ENCODE measurements at places on chromosomes 2 and 18.

- no peak for DNase-seq
These were observed 90.6 kb downstream of the APOB start for GRCh38 chr2:20953146-20953824.

- DNase-seq: no peak
These were observed 221.7 kb downstream of the SOX11 start for GRCh38 chr2:5913711-5914395.

DNA sequence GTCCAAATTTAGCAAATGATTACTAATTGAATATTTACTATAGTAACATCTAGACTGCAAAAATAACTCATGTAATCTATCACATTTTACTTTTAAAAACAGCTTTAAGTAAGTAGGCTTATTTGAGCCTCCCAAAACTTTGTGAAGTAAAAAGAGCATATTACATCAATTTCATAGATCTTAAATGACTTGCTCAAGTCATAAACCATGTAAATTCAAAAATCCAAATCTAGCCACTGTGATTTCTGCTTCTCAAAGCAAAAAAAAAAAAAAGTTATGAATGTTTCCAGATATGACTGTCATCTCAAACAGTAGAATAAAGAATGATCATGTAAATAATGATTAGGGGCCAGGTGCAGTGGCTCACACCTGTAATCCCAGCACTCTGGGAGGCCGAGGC is 37.5 kb downstream of the CACNB4 start:
- DNase-seq: no peak

DNA sequence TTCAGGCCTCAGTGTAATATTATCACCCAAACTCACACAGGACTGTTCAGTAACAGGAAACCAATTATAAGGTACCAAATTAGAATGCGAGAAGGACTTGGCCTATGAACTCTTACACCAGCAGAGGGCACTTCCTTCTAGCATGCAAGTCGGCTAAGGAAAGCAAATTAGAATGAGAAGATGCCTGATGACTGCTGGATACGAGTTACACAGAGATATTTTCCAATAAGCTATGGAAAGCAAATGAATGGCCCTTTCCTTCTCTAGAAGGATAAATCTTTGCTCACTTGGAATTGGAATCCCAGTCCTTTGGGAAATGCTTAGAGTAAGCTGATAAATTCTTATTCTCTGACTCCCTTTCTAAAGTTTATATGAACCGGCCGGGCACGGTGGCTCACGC is 109.8 kb downstream of the AP1S3 start:
- peak; percentile 54 for DNase-seq

- no peak for DNase-seq
These were observed 645 bp downstream of the MIB1 start for GRCh38 chr18:21741312-21741561.

DNA sequence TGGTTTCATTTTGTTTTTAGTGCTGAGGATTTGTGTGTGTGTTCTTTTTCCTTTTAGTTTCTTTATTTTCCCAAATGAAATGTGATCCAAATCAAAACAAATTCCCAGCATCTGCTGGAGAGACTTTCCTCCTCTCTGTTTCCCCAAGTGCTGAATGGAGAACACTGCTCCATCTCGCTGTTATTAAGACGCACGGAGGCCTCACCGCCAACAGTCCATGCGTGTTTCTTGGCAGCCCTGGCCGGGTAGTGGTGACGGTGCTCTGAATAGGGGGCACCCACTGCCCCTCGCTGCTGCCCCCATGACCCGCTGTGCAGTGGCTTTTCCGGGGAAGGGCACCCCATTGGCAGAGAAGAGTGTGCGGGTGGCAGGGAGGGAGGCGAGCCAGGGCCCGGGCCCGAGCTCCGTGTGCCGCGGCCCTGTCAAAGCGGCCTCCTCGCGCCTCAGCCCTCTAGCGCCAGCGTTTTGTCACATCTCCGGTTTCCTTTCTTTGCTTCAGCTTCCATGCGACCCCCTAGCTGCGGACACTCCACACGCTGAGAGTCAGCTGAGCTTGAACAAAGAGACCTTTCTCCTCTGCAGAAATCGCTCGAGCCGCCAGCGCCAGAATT is 473.7 kb upstream of the SALL3 start:
- DNase-seq: no peak

- DNase-seq: no peak
These were observed 22.6 kb upstream of the USP34 start for GRCh38 chr2:61493523-61493942.

DNA sequence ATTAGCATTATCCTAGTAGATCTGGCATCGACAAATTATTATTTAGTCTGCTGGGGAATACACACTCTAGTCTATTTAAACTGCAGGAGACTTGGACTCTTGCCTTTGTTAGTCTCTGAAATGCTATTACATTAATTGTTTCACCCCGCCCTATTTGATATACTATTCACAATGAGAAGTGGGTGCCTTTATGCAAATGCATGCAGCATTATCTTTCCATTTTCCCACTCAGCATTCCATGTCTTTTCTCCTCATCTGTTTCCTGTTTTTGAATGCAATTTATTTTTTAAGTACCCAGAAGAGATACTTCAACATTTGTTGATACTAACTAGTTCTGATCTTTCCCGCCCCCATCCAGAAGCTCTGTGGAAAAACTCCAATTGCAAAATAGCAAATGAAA is 395.3 kb upstream of the NXPH2 start:
- no peak for DNase-seq

- DNase-seq: no peak
These were observed 34.7 kb upstream of the COL6A3 start for GRCh38 chr2:237448626-237449025.

DNA sequence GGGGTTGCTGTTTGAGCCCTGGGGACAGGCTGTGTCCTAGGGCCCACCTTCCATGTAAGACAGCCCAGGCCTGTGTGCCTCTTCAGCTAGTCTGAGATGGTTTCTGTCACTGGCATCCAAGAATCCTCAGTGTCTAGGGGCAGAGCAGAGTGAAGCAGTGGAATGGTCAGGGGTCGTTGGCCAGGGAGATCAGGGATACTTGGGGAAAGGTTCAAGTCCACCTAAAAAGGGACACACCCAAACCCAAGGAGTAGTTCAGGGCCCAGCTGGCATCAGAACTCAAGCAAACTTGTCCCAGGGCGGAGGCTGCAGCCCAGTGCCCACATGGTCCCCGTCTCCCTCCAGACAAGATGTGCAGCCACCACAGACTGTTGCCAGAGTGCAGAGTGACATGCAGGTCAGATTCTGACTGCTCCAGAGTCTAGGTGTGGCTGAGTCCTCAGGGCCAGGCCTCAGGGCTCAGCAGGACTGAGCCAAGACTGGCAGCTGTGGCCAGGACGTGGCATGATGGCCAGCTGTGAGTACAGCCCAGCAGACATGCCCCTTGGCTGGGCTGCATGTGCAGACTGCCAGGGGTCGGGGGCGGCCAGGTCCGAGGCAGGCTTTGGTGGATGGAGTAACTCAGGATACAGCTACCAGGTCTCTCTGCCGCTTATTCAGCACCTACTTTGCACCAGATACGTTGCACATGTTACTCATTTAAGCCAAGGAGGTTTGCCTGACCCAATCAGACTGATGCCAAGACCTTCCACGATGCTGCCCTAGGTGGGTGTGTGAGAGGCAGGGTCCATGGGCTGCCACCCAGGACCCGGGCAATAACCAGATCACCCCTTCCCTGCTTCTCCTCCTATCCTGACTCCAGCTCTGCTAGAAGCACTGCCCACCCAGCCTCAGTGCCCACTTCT is 146.6 kb downstream of the SMAD7 start:
- no peak for DNase-seq

DNA sequence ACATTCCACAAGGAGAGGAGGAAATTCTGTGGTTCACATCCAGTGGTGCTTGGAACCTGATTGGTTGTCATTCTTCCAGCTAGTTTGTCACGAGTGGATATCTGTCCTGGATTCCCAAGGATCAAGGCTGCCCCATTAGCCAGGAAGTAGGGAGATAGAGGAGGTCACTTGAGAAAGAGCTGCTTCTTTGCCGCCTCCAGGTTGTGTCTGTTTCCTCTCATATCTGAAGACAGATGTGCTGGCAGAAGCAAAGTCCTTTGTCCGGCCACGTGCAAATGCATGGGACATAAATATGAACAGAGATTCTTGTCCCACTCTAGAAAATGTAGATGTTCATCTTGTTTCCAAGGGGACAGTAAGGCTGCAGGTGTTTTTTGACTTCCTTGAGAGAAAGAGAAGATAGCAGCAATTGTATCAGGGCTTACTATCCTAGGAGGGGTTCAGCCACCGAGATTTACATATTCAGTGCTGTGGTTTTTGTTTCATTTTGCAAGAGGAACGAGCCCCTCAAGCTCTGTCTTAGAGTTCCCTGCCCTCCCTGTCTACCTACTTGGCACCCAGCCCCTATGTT is 174.4 kb downstream of the RPIA start:
- no peak for DNase-seq

GRCh38 chr2:219911541-219911940 is 284.1 kb downstream of the SLC4A3 start:
- no peak for DNase-seq

DNA sequence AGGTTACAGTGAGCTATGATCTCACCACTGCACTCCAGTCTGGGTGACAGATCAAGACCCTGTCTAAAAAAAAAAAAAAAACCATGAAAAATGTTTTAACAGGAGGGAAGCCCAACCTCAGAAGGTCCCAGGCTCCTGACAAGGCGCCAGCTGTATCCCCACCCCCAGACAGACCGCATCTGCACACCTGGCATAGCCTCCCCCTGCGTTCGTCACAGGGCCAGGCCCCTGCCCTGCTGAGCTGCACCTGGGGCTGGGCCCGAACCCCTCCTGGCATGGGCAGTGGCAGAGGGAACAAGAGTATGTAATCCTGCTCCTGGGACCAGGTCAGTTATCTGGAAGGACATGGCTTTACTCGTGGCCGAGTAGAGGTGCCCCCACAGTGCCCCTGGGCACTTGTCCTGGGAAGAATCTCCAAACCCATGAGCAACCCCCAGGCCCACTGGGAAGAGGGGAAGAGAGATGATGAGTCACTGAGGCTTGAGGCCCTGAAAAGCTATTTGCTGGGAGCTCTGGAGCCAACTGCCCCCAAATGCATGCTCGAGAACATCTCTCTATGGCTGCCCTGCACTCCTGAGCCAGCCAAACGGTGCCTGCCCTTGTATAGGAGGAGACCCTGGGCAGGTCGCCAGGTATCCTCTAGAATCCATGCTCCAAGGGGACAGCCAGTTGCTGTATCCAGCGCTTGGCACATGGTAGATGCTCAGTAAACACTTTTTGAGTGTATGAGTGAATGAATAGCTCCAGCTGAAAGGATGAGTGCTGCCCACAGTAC is 265.5 kb downstream of the ATAD2B start:
- no peak for DNase-seq

GRCh38 chr2:19649785-19650380 is 251.9 kb downstream of the TTC32 start:
- no peak for DNase-seq

DNA sequence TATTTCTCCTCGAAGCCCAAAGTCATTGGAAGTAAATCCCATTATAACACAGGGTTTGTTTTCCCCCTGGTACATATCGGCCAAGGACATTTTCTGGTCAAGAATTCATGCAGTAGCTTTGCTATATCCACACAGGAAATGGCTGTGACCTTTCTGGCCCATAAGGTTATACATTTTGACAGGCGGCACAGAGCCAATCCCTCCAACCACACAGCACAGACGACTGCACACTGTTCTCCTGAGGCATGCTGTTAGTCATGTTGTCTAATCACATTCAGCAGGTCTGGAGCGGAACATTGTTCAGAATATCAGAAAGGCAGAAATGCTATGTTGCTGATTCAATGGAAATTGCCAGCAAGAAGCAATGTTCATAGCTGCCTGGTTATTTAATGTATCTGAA is 742.3 kb upstream of the SLC8A1 start:
- no peak for DNase-seq

DNA sequence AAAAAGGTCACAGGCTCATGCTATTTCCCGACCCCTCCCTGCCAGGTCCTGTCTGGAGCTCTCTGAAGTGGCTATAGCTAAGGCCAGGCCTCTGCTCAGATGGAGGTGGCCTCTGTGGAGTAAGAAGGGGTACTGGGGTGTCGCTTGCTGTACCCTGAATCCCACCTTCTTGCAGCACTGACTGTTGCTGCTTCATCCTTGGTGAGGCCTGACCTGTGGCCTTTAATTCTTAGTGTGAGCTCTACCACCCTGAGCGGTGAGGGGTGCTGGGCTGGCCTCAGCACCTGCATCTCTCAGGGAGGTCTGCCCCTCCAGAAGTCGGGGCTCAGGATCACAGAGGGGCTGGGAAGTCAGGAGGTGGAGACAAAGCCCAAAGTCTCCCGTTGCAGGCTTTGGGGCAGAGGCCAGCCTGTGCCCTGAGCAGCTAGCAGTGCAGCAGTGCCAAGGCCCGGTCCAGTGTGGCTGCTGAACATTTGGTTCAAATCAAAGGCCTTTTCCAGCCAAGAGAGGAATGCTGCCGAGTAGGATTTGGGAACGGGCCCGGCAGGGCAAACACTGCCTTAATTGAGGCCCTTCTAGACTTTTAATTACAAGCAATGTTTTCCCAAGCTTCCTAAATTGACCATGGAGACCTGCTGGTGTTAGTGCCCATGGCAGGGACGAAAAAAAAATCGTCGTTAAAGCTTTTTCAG is 133.5 kb upstream of the HAAO start:
- DNase-seq: no peak

- no peak for DNase-seq
These were observed 359.8 kb downstream of the ALK start for GRCh38 chr2:29561628-29562027.

DNA sequence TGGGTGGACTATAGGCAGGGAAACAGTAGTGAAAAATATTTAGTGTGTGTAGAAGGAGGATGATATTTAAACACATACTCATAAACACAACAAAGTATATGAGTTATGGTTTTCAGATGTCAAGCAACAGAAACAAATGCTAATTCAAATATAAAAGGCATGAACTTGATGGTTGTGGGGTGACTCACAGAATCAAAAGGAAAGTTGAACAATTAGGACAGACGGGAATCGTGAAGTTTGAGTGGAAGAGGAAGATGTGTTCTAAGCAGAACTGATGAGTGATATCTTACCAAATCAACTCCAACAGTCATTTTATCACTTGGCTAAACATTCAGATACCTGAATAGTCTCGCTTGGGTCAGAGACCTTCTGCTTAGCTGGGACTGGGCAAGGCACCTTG is 53.6 kb upstream of the ITGA6 start:
- DNase-seq: peak; percentile 67

Measured in suppressor macrophage treated with lipopolysaccharide for 4 hours (primary cell).